Activated naive CD4-positive, alpha-beta T cell (primary cell): ENCODE measurements at places on chromosomes 6 and 20.
A peak's percentile ranks its signal among the peaks of the same experiment; 100 is the strongest.

DNA sequence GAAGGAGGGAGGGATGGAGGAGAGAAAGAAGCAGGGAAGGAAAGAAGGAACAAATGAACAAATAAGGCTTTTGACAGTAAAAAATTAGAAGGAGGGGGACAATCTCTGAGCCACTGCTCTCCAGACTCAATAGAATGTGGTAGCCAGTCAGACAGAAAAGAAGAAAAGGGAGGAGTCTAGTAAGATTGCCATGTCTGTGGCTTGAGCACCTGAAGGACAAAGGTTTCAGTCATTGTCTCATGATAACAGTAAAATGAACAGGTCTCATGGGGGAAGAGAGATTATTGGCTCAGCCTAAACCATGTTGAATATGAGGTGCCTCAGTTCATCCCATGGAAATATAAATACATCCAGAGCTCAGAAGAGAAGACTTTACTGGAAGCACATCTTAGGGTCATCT is 14.0 kb upstream of the LOC128125822 start:
- DNase-seq: no peak

DNA sequence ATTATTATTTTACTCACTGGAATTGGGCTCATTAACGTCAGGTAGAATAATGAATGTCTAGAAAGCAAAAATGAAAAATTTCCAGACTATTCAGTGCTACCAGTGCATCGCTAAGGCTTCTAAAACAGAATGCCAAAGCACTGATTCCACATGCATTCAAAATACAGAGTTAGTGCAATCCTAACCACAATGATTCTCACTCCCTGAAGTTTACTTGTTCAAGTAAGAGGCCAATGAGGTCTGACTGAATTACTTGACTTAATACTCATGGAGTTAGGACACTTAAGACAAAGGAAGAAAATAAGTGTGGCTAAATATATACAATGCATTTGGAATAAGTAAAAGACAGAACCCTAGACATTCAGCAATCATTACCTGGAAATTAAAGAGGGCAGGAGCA is 220.5 kb downstream of the PKHD1 start:
- DNase-seq: no peak

- DNase-seq: no peak
Observed at GRCh38 chr6:80579391-80580023, 473.0 kb downstream of the BCKDHB start.

GRCh38 chr6:13045676-13046075 is 282.7 kb downstream of the TBC1D7 start:
- DNase-seq: no peak

DNA sequence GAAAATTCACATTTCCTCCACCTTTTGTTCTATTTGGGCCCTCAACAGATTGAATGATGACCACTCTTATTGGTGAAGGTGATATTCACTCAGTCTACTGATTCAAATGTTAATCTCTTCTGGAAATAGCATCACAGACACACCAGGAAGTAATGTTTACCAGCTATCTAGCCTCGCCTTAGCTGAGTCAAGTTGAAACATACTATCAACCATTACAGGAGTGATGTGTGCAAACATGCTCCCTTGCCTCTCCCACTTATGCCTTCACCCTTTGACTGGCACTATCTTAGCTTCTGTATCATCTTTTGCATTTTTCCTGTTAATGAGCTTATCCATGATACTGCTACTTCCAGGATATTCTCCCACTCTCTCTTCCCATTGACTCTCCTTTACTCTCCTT is 191.9 kb downstream of the CENPW start:
- no peak for DNase-seq

- DNase-seq: no peak
Observed at GRCh38 chr6:129657483-129657882, 52.5 kb downstream of the ARHGAP18 start.

- DNase-seq: no peak
Observed at GRCh38 chr6:143807103-143807772, 35.9 kb upstream of the LTV1 start.

DNA sequence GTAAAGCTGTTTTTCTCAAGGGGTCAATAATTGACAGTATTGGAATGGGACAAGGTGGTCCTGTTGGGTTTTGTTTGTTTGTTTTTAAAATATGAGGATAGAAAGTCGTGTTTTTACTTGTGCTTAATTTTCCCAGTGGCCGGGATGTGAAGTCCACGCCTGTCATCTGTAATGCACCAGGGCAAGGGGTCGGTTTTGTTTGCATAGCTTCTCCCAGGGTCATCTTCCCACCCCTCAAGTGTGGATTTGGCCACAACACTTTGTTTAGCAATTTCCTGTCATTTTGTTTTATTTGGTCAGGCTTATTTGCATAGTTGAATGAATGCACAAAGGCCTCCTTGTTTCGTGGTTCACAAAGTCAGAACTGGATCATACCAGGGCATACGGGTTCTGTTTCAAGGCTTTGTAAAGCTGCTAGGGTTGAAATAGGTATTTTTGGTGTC is 29.8 kb downstream of the SYNJ2 start:
- no peak for DNase-seq

DNA sequence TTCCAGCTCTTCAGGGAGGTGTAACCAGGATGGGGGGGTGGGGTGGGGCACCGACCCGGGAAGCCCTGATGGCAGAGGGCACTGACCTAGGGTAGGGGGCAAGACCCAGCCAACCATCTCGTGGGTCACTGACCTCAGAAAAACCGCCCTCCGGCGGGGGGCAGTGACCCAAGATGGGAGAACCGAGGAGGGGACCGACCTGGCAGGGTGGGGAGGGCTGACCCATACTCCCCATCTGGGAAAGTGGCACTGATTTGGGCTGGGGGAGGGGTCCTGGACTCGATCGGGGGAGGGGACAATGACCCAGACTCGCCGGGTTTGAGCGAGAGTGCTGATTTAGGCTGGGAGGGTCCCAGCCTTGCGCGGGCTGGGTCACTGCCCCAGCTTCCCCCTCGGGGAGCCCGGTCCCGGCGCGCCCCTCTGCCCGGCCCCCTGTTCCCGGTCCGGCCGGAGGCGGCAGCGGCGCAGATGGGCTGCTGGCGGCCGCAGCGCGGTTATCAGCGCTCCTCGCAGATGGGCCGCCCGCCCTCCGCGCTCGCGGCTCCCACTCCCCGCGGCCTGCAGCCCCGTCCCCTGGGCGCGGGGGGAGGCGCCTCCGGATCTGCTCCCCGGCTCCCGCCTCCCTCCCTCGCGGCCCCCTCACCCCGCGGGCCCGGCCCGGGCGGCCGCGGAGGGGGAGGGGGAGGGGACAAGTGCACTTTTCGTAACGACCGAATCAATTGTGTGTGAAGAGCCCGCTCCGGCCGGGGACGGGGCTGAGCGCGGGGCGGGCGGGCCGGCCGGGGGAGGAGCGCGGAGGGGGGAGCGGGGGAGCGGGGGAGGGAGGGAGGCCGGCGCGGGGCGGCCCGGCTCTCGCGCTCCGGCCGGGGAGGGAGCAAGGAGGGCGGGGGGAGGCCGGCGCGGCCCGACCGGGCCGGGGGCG is 2.2 kb downstream of the NOL4L start:
- peak; percentile 18 for DNase-seq

- DNase-seq: no peak
Observed at GRCh38 chr6:78192057-78192456, 539.2 kb downstream of the MEI4 start.

DNA sequence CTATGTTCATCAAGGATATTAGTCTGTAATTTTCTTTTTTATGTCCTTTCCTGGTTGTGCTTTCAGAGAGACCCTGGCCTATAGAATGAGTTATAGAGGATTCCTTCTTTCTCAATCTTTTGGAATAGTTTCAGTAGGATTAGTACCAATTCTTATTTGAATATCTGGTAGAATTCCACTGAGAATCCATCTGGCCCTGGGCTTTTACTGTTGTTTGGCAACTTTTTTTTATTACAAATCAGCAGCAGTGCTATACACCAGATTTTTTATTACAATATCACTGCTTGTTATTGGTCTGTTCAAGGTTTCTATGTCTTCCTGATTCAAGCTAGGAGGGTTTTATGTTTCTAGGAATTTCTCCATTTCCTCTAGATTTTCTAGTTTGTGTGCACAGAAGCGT is 50.0 kb upstream of the NRSN1 start:
- DNase-seq: no peak

DNA sequence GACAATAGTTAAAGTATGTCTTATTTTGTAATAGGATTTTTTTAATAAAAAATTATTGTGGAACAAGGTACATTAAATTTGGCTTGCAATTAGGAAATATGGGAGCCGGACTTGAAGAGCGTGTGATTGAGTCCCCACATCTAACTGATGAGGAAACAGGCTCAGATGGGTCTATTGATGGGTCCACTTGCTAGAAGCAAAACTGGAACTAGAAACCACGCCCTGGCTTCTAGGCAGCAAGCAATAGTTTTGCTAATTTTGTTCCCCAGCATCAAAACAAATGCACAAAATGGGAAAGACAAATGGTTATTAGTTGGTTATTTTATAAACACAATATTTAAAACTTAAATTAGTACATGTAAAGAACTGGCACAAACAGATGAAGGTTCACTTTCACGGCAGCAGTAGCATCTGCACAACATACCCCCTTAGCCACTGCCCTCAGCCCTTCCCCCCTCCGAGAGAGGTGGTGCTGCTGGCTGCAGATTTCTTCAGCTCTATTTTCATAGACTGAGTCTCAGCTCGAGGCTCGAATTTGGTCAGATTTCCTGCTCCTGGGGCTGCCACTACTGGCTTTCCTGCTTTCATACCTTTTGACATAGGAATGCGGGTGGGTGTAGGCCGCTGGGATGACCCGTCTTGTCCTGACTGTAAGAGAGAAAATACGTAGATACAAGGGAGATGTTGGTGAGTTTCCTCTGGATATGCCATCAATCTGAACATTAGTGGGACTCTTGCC is 23.8 kb upstream of the TMEM30A start:
- no peak for DNase-seq

- no peak for DNase-seq
Observed at GRCh38 chr6:6008648-6009421, 2.1 kb upstream of the NRN1 start.

DNA sequence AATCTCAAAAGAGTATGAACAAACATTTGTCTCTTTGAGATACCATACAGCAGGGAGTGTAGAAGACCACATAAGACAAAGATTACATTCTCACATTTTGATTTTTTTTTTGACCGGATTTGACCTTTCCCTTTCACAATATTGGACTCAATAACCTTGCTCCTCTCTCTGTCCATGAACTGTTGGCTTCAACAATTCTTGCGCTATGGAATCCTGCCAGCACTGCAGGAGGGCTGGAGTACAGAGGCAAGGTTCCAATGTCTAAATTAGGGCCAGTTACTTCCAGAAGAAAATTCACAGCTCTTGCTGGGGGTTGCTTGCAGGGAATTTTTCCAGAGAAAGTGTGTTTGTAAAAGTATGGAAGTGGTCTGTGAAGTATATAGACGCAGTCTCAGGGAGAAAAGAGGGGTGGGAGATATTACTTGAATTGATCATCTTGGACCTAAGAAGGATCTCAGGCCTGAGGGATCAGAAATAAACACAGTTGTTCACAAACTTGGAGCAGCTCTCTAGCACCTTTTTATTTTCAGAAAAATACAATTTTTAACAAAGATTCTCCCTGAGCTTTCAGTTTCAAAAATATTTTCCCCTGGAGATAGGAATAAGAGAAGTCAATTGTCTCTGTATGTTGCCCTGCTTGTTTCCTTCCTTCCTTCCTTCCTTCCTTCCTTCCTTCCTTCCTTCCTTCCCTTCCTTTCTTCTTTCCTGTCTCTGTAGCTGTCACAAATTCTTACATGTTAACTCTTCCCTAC is 765.9 kb downstream of the BCKDHB start:
- DNase-seq: no peak

GRCh38 chr6:170355661-170356060 is 49.1 kb downstream of the FAM120B start:
- DNase-seq: no peak

DNA sequence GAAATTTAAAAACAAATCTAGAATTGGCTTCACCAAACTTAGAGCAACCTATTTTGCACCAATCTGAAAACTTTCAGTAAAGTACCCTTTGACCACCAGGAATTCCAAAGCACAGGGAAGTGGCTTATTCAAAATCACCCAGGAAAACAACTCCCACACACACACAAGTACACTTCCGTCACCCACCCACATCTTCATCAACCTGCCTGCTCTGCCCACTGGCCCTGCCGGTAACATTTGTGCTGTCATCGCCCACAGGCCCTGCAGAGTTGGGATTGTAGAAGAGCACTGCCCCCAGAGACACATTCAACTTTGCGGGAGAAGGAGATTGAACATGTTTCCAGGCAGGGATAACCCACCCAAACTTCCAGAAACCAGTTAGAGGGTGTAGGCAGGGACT is 19.3 kb upstream of the SCML4 start:
- DNase-seq: no peak

GRCh38 chr6:40499215-40499614 is 87.9 kb downstream of the LRFN2 start:
- DNase-seq: no peak

DNA sequence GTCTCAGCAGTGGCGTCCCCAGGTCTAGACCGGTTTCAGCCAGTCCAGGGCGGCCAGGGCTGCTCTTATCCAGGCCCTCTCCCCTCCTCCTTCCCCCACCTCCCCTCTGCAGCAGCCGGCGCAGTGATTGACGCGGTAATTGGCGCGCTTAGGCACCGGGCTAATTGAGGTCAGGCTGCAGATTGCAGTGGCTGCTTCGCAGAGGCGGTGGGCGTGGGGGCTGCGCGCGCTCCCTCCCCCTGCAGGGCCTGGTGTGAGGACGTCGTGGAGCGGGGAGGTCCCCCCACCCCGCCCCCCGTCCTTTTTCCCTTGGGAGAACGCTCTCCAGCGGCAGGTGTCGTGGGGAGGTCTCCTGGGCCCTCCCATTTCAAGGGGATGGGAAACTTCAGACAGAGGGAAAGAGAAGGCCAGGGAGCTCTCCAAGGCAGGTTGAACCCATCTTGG is 70.4 kb upstream of the BLCAP start:
- no peak for DNase-seq

GRCh38 chr20:19566226-19566945 is 191.7 kb upstream of the RIN2 start:
- DNase-seq: no peak

DNA sequence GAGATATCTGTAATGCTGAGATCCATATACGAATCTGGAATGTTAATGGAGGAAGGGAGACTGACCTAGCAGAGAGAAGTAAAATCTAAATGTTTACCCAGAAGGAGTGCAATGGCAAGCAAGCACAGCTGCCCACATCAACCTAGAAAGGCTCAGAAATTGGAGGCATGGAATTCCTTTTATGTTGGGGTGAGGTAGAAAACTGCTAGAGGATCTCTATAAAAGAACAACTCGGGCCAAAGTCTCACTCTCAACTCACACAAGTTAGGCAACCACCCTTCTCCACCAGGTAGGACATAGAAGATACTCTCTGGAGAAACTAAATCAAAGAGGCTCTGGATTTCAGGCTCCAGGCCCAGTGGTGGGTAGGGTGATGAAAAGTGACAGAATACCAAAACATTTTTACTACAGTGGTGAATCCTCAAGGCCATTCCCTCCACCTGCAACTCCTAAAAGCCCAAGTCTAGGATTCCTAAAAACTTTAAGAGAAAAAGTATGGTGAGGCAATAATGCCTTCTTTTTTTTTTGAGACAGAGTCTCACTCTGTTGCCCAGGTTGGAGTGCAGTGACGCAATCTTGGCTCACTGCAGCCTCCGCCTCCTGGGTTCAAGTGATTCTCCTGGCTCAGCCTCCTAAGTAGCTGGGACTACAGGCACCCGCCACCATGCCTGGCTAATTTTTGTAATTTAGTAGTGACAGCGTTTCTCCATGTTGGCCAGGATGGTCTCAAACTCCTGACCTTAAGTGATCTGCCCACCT is 9.5 kb upstream of the ADGRG6 start:
- DNase-seq: no peak

GRCh38 chr6:170231293-170232185 is 59.3 kb downstream of the DLL1 start:
- no peak for DNase-seq
